ENCODE measurements at places on chromosomes 12 and 14.

- no peak for DNase-seq
Observed at GRCh38 chr14:73344319-73344718, 107.0 kb downstream of the PAPLN start.

DNA sequence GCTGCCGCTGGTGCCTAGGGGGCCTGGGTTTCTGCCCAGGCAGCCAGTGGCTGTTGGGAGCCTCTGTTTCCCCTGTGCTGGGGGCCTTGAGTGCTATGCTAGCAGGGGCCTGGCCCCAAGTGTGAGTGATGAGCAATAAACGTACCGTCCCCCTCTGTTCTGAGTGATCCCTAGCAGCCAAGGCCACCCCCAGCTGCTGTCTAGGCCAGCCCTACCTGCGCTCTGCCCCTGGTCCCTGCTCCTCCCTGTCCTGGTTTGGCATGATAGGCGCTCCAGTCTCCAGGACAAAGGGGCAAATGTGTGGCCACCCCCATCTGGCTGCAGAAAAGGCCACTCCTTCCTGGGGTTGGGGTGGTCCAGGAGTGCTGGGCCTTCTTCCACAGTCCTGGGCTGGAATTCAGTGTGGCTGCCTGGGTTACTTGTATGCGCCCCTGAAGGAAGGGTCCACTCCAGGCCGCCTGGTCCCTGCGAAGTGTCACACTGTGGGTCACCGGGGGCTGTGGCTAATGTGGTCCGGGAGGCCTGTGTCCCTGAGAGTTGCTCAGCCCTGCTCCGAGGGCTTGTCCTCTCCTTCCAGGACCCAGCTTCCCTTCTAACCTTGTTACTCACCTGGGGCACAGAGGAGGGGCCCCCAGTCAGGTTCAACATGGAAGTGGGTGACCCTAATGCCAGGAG is 7.0 kb downstream of the TRMT61A start:
- DNase-seq = no peak

GRCh38 chr12:2544230-2544629 is 250.5 kb upstream of the FKBP4 start:
- DNase-seq = no peak

- DNase-seq = no peak
Observed at GRCh38 chr14:68884031-68885030, 91.5 kb upstream of the ZFP36L1 start.

GRCh38 chr12:51969643-51970042 is 18.1 kb downstream of the ACVR1B start:
- no peak for DNase-seq

GRCh38 chr14:86613126-86613525 is 1083.2 kb downstream of the FLRT2 start:
- no peak for DNase-seq

- no peak for DNase-seq
Observed at GRCh38 chr14:65658202-65658601, 245.7 kb downstream of the FUT8 start.

DNA sequence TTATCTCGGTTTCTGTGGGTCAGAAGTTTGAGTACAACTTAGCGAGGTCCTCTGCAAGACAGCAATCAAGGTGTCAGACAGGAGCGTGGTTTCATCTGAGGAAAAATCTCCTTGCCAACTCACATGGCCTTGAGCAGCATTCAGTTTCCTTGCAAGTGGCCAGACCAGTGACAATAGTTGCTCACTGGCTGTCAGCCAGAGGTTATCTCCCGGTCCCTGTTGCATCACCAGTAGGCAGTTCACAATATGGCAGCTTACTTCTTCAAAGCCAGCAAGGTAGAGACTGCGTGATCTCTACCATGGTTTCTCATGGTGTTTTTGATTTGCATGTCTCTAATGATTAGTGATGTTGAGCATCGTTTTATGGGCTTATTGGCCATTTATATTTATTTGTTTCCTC is 143.8 kb upstream of the DAAM1 start:
- DNase-seq = no peak

DNA sequence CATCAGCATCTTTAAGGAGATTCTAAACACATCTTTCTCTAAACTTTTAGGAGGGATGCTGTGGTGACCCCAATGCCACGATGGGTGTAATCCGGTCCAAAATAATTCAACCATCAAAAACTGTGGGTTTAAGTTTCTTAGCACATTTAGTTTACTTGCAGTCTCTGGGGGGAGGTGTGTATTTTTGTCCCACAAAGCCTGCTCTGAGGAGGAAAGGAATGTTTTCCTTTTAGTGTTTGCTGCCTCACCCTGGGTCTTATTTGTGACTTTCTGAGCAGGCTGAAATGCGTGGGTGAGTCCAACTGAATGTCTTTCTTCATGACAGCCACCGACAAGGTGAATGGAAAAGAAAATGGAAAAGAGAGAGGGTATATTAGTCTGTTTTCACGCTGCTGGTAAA is 1324.7 kb downstream of the AACS start:
- no peak for DNase-seq

- peak; percentile 19 for DNase-seq
Observed at GRCh38 chr12:122834104-122834920, 945 bp upstream of the HIP1R start.

DNA sequence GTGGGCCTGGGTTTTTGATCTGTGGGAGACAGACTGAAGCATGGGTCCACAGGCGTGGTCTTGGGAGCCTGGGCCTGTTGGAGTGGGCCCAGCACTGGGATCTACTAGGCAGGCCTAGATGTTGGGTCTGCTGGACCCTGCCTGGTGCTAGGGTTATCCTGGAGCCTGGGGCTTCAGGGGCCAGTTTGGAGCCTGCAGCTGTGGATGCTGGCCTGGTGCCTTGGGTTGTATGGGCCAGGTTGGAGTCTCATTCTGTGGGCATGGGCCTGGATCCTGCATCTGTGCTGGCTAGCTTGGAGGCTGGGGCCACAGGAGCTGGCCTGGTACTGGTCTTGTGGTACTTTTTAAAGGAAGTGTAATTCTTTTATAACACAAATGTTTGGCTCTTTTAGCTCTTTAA is 68.0 kb downstream of the GPHN start:
- no peak for DNase-seq

- no peak for DNase-seq
Observed at GRCh38 chr12:41745593-41745992, 399.1 kb downstream of the GXYLT1 start.

GRCh38 chr12:92753976-92754885 is 51.4 kb downstream of the PLEKHG7 start:
- no peak for DNase-seq

DNA sequence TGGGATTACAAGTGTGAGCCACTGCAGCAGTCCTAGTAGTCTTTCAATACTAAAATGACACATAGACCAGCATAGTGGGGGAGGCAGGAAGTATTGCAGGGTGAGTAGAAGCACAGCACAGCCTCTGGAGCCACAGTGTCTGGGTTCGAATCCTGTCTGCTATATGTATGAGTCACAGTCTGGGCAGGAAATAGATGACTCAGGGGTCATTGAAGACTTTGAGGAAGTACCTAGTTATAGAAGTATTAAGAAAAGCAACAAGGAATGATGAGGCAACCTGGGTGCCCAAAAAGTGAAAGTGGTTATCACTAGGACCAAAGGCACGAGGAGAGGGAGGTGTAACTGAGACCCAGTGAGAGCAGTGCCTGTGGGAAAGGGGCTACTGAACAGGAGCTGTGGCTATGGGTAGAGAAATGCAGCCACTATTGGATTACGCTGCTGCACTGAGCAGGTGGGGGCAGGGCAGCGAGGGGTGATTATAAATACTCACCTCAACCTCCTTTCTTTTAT is 124.0 kb downstream of the PDE3A start:
- no peak for DNase-seq

DNA sequence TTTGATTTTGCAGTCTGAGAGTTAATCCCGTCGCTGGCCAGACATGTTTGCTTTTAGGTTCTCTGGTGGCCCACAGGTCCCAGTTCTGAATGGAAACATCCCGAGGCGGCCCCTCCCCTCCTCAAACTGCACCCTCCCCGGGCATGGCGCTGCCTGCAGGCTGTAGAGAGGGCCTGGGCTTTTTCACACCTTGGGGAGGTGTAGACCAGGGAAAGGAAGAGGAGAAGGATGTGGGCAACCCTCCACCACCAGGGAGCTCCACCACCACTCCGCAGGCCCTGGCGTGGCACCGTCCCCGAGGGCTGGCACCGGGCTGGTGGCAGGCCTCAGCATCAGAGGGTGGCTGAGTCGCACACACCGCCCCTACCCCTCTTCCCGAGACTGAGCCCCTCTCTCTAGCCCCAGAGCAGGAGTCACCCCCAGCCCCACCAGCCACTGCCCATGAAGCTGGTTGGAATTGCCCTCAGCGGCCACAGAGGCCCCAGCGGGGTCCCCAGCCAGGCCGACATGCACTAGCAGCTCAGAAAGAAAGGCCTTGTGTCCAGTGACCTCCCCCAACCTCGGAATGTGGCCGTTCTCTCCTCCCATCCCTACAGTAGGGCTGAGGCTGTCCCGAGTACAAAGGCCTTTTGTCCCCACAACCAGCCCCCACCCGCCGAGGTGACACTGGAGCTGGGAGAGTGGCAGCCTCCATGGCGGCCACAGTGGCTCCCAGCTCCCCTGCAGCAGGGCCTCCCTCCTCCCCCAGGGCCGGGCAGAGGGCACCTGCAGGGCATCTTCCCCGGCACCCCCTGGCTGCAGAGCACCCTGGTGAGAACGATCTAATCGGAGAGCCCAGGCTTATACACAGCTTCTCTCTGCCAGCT is 23.5 kb upstream of the INF2 start:
- DNase-seq = peak; percentile 51

DNA sequence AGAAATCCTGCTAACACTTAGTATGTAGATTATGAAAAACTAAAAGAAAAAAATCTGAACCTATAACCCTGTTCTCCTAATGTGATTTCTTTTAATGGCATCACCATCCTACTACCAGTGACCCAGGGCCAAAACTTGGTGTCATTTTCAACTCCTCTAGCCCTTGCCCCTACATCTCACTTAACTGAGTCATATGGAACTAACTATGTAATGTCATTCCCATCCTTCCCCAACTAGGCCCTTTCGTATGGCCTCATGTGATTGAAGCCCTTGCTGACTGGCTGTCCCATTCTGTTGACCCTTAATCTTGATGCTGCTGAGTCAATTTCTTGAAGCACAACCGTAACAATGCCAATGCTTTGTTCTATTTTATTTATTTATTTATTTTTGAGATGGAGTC is 7.6 kb downstream of the DMAC2L start:
- no peak for DNase-seq

DNA sequence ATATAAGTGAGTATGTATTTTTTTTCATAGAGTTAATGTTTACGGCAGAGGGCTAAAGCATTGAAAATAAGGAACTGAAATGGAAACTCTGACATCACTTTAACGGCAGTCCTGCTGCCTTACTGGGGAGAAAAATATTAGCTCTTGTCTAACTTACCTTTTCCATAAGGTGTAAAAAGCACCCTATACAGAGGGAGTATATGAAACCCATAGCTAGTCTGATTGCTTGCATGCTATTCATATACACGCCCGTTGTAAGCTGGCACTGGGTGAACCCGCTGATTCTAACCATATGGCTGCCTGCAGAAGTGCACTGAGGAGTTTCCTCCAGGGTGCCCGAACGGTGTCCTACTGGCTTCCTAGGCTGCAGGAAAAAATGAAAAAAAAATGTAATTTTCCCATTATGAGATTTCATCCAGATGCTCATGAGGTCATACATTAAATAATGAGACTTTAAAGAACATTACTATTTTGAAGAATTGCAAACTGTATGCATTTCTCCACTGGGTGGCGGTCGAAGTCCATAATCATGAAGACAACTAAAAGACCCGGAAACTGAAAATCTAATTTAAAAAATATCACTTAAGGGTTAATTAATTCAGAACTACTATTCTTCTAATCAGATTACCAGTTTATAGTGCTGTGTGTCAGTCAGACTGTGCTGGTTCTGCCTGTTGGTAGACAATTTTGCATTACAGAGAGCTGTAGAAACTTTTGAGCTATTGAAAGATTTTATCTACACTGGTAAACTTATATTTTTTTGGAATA is 144.7 kb downstream of the ALX1 start:
- no peak for DNase-seq

Measured in central memory CD4-positive, alpha-beta T cell (primary cell).